T1000 (cell line): ENCODE measurements at places on chromosomes 16 and 17.

GRCh38 chr17:73338050-73338521 is 26.3 kb upstream of the CDC42EP4 start:
- peak; percentile 83 for DNase-seq

DNA sequence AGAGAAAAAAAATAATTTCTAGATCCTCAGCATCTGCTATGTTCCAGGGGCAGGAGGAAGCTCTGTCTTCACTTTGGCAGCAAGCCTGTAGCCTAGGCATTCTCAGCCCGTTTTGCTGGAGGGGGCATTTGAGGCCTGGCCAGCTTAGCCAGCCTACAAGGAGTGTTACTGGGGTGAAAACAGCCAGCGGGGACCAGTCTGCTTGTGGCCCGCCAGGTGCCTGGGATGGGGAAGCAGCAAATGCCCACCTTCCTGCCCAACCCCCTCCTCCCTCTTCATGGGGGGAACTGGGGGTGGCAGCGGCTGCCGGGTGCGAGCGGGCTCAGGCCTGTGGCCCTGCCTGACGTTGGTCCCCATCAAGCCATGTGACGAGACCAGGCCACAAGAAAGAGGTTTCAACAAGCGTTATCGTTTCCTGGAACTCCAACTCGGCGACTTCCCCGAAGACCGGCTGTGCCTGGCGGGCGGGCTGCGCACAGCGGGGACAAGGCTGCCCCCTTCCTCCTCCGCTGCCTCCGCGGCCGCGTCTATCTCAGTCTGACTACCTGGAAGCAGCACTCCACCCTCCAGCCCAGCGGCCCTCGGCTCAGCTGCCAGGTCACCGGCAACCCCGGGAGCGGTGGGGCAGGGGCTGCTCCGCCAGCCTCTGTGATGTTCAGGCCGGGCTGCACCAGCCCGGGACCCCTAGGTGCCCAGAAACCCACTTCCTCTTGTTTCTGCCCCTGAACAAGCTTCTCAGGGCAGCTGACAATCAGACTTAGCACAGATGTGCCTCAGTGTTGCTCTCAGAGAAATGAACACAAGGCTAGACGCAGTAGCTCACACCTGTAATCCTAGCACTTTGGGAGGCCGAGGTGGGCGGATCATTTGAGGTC is 22.9 kb downstream of the SOCS1 start:
- no peak for DNase-seq

DNA sequence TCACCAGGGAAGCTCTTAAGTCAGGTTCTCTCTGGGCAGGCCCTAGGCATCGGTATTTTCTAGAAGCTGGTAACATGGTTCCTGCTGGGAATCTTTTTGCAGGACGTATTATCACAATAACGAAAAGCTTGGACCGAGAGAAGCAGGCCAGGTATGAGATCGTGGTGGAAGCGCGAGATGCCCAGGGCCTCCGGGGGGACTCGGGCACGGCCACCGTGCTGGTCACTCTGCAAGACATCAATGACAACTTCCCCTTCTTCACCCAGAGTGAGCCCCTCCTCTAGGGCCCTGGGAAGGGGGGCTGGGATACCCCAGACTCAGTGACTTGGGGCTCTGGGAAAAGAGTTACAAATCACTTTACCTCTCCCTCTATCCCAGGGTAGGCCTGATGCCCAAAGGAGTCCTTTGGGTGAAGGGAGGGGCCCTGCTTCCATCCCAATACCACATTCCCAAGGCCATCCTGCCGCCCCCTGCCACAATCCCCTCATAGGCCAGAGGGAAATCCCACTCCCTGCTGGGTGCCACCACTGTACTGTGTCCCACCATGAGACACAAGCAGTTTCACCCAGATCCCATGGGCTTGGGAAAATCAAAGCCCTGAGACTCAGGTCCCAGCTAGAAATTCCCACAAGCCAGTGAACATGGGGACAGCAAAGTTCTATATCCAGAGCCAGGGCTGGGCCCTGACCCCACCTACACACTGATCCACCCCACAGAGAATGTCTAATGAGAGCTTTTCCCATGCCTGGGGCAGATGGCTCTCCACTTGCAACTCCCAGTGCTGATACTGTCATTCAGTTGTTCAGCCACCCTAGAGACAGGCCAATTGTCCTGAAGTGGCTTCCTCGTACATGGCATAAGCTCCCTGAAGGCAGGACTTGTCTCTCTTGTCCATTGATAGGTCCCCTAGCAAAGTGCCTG is 23.0 kb downstream of the CDH5 start:
- DNase-seq: no peak

DNA sequence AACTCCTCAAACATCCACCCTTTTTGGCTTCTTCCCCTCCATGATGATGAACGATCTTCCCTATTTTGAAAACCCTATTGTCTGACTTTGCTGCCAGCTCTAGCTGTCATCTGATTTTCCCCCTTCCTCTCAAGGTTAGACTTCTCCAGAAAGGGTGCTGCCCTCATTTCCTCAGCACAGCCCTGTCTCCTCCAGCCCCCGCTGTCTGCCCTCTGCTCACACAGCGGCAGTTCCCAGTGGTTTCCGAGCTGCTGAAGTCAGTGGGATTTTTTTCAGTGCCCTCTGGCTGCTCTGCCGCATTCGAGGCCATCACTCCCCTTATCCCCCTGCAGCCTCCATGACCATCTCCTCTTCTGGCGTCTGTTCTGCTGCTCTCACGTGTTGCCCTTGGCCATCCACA is 26.6 kb upstream of the C17orf107 start:
- no peak for DNase-seq

GRCh38 chr16:72721981-72722380 is 325.9 kb downstream of the ZFHX3 start:
- no peak for DNase-seq

GRCh38 chr16:77531752-77532151 is 96.9 kb upstream of the ADAMTS18 start:
- no peak for DNase-seq

DNA sequence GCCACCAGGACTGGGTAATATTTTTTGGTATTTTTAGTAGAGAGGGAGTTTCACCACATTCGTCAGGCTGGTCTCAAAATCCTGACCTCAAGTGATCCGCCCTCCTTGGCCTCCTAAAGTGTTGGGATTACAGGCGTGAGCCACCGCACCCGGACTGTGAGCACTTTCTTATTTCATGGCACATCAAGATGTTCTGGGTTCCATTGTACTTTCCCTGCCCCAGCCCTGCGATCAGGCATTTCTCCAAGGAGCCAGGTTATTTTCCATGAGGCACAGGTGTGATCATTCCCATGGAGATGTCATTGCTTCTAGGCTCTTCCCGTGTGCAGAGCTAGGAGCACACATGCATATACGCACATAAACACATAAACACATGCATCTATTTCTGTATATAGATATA is 2.6 kb upstream of the ANKRD40CL start:
- no peak for DNase-seq

- no peak for DNase-seq
These were observed 264.2 kb downstream of the IRX3 start for GRCh38 chr16:54022362-54022761.

DNA sequence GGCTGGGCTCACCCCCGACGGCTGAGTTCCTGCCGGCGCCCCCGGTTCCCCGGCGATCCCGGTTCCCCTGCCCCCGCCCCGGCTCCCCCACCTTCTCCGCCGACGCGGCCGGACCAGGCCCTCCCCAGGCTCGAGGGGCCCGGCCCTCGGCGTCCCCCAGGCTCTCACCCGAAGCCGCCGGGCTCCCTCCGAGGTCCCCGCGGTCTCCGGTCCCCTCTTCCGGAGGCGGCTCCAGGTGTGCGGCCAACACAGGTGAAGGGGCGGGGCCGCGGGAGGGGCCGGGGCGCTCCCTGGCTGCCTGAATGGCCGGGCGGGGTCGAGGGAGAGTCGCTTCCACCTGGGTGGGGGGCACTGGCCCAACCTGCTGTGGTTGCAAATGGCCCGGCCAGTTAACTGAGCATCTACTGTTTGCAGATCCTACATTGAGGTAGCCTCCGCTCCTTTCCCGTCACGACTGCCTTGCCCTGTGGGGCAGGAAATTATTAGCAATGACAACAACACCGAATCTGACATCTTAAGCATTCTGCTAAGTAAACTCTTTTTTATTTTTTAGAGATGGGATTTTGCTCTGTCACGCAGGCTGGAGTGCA is at the start of gene BICDL2:
Gene BICDL2, minus strand, starts transcription at position 219 of the 590 bp plus-strand sequence. CDS start 1,448 bp downstream, outside the sequence.
- no peak for DNase-seq

- no peak for DNase-seq
These were observed 5.1 kb upstream of the DHX33 start for GRCh38 chr17:5473906-5474305.

DNA sequence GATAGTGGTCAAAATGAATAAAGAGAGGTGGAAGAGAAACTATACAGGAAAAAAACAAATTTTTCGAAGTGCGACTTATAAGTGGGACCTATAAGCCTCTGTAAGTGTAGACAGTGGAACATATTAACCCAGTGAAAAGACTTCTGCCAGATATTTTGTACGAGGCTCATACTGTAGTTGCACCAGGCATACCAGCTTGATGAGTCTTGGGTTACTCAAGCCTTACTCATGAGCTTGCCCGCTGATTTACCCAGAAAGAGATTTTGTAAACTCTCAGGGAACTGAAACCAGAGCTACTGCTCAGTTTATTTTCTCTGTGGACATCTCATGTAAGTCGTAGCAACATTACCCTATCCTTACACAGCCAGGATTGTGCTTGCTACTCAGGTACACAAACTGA is 708.0 kb upstream of the SOX9 start:
- DNase-seq: peak; percentile 47

DNA sequence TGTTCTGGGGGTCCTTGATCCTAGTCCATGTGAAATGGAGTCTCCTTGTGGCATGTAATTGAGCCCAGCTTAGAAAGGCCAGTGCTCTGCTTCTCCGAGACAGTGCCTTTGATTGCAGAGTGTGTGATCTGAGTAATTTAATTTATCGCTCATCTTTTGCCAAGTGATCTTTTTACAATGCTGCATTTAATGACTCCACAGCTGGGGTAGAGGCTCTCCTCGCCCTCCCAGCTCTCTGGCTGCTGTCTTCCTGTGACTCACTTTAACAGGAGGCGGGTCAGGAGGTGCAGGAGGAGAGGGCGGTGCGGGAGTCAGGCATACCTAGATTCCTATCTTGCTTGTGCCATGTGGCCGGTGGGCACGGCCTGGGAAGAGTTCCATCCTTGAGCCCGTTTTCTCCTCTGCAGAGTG is 113.4 kb upstream of the FOXF1 start:
- DNase-seq: peak; percentile 39

GRCh38 chr17:44203731-44204440 is 4.2 kb upstream of the ATXN7L3 start:
- no peak for DNase-seq

DNA sequence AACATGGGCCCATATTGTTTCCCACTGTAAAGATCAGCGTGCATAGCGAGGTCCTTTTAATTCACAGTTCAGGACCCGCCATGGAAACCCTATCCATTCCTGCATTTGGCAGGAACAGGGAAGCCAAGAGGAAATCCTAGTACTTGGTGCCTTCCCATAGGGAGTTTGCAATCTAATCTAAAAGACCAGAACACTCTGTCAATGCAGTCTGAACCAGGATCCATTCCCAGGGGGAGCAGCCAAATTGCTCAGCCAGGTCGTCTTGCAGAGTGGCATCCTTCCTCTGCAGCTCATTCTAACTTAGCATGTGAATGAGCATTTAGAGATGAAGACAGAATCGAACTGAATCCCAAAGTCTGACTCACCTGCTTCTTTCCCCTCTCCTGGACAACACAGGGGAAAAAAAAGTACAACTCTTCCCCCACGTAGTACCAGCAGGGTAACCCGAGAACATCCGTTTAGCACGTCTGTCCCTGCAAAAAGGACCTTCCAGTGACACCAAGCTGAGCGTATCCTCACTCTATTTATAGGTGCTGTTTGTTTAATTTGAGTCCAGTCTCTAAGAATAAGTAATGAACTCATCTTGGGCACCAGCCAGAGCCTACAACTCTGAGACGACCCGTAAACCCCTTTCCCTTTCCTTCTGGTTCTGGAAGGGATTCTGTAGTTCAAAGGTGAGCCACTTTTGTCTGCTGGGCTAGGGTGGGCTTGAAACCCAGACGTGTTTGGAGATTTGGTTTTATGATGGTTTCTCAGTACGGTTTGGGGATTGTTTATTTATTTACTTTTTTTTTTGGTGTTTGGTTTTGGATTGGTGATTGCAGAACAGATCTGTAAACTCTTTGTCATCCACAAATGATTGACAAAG is 74.5 kb downstream of the ERCC4 start:
- DNase-seq: no peak

- DNase-seq: no peak
These were observed 84.3 kb upstream of the NLRP1 start for GRCh38 chr17:5668557-5669138.

GRCh38 chr17:76331083-76331482 is 22.6 kb downstream of the PRPSAP1 start:
- DNase-seq: no peak

GRCh38 chr17:48724251-48725003 is 1.4 kb downstream of the PRAC2 start:
- no peak for DNase-seq

- DNase-seq: peak; percentile 27
These were observed 186.5 kb downstream of the STX8 start for GRCh38 chr17:9389111-9389527.

DNA sequence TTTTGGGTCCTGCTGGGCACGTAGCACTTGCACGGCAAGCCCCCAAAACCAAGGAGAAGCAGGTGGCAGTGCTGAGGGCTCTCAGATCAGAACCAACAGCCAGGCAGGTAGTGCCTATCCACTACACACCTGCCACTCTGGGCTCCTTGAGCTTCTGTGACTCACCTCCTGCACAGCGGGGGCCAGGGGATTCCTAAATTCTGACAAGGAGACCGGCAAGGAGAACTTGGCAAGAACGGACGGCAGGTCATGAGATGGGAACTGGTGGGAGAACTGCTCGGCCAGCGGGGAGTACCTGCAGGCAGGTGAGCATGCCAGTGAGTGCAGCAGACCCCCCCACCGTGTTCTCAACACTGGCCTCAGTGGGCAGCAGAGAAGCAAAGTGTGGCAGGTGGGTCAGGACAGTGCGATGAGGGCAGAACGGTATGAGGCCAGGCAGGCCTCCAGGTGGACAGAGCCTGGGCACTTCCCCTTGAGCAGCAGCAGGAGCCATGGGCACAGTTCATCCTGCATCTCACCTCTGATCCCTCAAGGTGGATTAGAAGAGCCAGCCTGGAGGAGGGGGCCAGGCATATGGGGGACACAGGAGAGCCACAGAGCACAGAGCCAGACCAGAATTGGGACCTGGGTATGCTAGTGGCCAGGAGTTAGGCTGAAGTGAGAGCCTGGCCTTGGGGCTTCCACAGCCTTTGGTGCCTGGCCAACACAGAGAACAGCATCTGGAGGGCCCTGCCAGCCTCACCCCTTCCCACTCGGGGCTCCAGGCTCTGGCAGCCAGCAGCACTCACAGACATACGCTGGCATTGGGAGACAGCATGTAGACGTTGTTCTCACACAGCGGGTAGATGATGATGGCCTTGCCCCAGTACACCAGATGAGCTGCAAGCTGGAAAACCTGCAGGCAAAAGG is 14.7 kb downstream of the MPG start:
- DNase-seq: no peak

- DNase-seq: no peak
These were observed 58.2 kb downstream of the RAP1GAP2 start for GRCh38 chr17:2854143-2855055.

- no peak for DNase-seq
These were observed 254.7 kb upstream of the SOX9 start for GRCh38 chr17:71866095-71866494.

GRCh38 chr16:23423496-23424049 is 29.4 kb downstream of the COG7 start:
- DNase-seq: peak; percentile 78
